Esophagus squamous epithelium (tissue), 5 donors: ENCODE measurements at places on chromosomes 13 and 19.

- DNase-seq = no peak
Measured at GRCh38 chr13:85586856-85587255, 212.4 kb downstream of the SLITRK6 start.

GRCh38 chr19:57606931-57607330 lies 7.1 kb upstream of the ZNF134 start:
- DNase-seq = no peak

DNA sequence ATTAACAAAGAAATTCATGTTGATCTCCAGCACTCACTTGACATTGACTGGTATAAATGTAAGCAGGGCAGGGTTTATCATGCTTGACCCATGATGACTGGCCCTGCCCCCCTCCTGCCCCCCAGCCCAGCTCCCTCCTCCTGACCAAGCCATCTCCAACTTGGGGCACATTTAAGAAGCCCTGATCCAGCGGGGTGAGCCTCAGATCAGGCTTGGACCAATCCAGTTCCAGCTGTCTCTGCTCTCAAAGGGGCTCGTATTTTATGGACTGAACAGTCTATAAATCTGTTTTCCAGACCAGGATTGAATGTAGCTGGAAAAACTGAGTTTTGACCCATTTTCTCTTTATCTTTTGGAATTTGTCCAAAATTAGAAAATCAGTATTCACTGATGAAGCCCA lies 100.0 kb downstream of the COL4A1 start:
- DNase-seq = no peak

GRCh38 chr19:13717194-13717643 lies 47.1 kb upstream of the MRI1 start:
- no peak for DNase-seq

- no peak for DNase-seq
Measured at GRCh38 chr13:56700324-56700723, 440.4 kb upstream of the PRR20A start.
